ENCODE measurements at places on chromosomes 7 and 10. TPM values are rescaled to one million over a fixed set of nuclear protein-coding genes. Genes with fewer than 3 reads are reported as not detected.

Gene ELAPOR2
- total RNA-seq = 42.3 TPM

Gene ARHGEF5
- 1.3 TPM for total RNA-seq

Gene INMT
- not detected for total RNA-seq

Gene SPACDR
- not detected for total RNA-seq

Gene PILRA
- total RNA-seq = 3.8 TPM

Gene LGI1
- 60.7 TPM for total RNA-seq

Gene CLEC5A
- total RNA-seq = not detected

Gene ITGB8
- 124 TPM for total RNA-seq

Gene RBP4
- 5.6 TPM for total RNA-seq
